ENCODE measurements at places on chromosomes 4 and X. TPM values are rescaled to one million over a fixed set of nuclear protein-coding genes. Genes with fewer than 3 reads are reported as not detected.

JADE3 gene
- total RNA-seq = 6.1 TPM

IL3RA gene
- total RNA-seq = 1.8 TPM

LANCL3 gene
- total RNA-seq = 3.1 TPM

GAGE2A gene
- not detected for total RNA-seq

ODAPH gene
- not detected for total RNA-seq

MAMLD1 gene
- 18.9 TPM for total RNA-seq

SPANXA2 gene
- not detected for total RNA-seq

FOXP3 gene
- total RNA-seq = not detected

TLR3 gene
- 1.9 TPM for total RNA-seq

NAP1L3 gene
- 104 TPM for total RNA-seq

TEX13C gene
- not detected for total RNA-seq

All from dorsolateral prefrontal cortex (tissue), 122 donors.